ENCODE measurements at places on chromosomes 1 and 21. TPM values are rescaled to one million over a fixed set of nuclear protein-coding genes. Genes with fewer than 3 reads are reported as not detected.

The CFHR1 gene
- not detected for total RNA-seq

The KCNK2 gene
- total RNA-seq: 5.6 TPM

The LIPI gene
- total RNA-seq: not detected

The SAMD11 gene
- total RNA-seq: 3.4 TPM

The L1TD1 gene
- not detected for total RNA-seq

The MROH9 gene
- not detected for total RNA-seq

The AQP10 gene
- total RNA-seq: not detected

The S100A12 gene
- total RNA-seq: not detected

The OPTC gene
- total RNA-seq: not detected

The CORT gene
- total RNA-seq: not detected

The TDRD5 gene
- total RNA-seq: not detected

The SLC16A4 gene
- 8.0 TPM for total RNA-seq

The PIK3R3 gene
- 13.4 TPM for total RNA-seq

The C1orf105 gene
- 0.19 TPM for total RNA-seq

The CLEC20A gene
- not detected for total RNA-seq

The MARK1 gene
- total RNA-seq: not detected

The EFNA3 gene
- total RNA-seq: 1.7 TPM

The ZNF683 gene
- not detected for total RNA-seq

The RUSC1 gene
- total RNA-seq: 43.3 TPM

The LYPD8 gene
- not detected for total RNA-seq

The NCAM2 gene
- 0.40 TPM for total RNA-seq

The LCE2C gene
- not detected for total RNA-seq

The PRAMEF33 gene
- not detected for total RNA-seq

The PALMD gene
- total RNA-seq: 56.5 TPM

The HCRTR1 gene
- not detected for total RNA-seq

The UBE4B gene
- total RNA-seq: 27.6 TPM

The DMBX1 gene
- not detected for total RNA-seq
